ENCODE measurements at places on chromosomes 2 and 18. TPM values are rescaled to one million over a fixed set of nuclear protein-coding genes. Genes with fewer than 3 reads are reported as not detected.

- no peak for DNase-seq
- H3K27ac ChIP-seq, result no peak overlapping the region
- H3K36me3 ChIP-seq, result no peaks in the 10 kb centered on the region
- H3K4me3 ChIP-seq, result no peak overlapping the region
- H3K27me3 ChIP-seq, result no peaks in the 10 kb centered on the region
Measured at GRCh38 chr18:3075491-3075890, 62.5 kb upstream of the LPIN2 start.

DNA sequence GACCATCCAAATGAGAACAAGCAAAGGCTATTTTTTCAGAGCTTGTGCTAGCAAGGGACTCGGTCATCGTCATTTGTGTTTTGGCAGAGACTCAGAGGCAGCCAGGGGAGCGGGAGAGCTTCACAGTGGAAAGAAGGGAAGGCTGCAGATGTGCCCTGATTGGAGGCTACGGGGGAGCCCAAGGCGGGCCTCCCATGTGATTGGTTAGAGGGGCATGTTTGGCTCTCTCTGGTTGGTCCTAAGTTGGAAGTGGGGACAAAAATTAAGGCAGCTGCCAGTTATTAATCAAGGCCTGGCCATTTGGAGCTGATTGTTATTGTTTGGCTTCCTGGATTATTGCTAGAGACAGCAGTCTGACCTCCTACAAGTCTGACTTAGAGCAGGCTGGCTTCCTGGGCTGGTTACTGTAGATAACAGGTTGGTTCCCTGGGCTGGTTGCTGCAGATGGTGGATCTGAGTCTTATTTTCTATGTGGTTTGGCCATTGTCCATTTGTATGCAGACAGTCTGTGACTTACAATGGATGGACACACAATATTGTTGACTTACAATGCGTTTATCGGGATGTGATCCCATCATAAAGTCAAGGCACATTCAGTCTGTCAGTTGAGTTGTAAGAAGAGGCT, 5.9 kb downstream of the FER1L5 start:
- no peak overlapping the region for H3K4me3 ChIP-seq
- H3K4me1 ChIP-seq, result no peaks in the 10 kb centered on the region
- no peak overlapping the region for H3K27ac ChIP-seq
- DNase-seq, result no peak
- H3K27me3 ChIP-seq, result no peaks in the 10 kb centered on the region

The AQP12B gene
- not detected for total RNA-seq

The NYAP2 gene
- 0.11 TPM for total RNA-seq

The SERPINB8 gene
- total RNA-seq, result 0.97 TPM

The EGR4 gene
- total RNA-seq, result not detected

Data from Caco-2 (cell line).